Stimulated activated CD8-positive, alpha-beta memory T cell treated with anti-CD3 and anti-CD28 coated beads, Interleukin-7, amount 100 ng/mL, for 24 hours (primary cell): ENCODE measurements at places on chromosomes 16 and 17.

GRCh38 chr16:80803339-80804055 lies 901 bp downstream of the CDYL2 start:
- no peak for DNase-seq

DNA sequence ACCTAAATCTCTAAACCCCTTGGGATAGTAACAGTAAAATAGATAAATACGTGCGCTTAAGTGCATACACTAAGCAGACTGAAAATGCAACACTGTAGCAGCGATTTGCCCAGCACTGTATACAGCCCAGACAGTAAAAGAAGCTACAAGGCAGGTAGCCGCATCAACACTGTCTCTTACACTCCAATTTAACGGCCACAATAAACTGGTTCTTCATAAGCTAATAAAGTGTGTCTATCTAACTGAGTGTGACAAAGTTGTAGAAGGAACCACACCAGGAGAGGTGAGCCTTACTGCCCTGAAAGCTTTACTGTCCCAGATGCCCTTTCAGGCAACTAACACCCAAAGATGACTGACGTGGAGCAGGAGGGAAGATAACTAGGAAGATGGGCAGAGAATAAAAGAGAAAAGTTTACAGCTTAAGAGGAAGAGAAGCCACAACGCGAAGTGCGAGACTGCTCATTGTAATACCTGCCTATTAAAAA lies 847 bp downstream of the ZDHHC7 start:
- DNase-seq = no peak

DNA sequence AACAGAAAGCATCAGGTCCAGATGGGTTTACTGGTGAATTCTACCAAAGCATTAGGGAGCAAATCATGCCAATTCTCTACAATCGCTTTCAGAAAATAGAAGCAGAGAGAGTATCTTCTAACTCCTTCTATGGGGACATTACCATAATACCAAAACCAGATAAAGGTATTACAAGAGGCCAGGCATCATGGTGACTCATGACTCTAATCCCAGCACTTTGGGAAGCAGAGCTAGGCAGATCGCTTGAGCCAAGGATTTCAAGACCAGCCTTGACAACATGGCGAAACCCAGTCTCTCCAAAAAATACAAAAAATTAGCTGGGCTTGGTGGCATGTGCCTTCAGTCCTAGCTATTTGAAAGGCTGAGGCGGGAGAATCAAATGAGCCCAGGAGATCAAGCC lies 23.0 kb downstream of the HBQ1 start:
- DNase-seq = no peak

GRCh38 chr16:5838725-5839124 lies 741.1 kb upstream of the EEF2KMT start:
- no peak for DNase-seq

DNA sequence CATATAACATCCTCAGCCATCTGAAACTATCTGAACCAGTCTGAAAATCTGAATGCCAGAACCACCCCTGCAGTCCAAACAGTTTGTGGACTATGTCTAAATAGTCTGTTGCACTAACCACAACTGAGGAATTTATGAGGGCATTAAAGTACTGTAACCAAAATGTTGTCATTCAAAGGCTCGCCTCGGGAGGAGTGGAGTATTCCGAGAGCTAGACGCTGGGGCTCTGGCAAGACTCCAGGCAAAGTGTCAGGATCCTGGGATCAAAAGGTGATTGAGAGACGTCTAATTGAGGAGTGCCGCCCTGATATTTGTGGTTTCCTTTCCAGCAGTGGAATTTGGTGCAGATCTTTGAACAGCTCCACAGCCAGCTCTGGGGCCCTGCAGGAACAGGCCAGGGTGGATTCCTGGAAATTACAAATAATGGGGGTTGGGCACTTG lies 142.9 kb upstream of the MYOCD start:
- DNase-seq = no peak

DNA sequence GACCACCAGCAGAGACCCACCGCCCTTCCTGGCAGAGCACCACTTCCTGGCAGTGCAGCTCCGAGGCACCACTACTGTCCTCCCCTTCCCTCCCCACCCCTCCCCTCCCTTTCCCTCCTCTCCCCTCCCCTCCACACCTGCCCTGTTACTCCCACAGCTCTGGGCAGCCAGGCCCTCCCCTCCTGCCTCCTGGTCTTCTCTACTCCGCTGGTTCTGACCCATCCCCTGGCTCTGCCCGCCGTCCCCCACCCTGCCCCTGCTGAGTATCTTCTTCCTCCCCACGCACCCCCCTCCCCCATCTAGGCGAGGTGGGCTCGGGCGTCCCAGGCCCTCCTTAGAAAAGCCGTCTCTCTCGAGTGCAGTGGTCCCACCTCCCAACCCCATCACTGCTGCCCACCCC lies 77.7 kb downstream of the AMFR start:
- DNase-seq = no peak

DNA sequence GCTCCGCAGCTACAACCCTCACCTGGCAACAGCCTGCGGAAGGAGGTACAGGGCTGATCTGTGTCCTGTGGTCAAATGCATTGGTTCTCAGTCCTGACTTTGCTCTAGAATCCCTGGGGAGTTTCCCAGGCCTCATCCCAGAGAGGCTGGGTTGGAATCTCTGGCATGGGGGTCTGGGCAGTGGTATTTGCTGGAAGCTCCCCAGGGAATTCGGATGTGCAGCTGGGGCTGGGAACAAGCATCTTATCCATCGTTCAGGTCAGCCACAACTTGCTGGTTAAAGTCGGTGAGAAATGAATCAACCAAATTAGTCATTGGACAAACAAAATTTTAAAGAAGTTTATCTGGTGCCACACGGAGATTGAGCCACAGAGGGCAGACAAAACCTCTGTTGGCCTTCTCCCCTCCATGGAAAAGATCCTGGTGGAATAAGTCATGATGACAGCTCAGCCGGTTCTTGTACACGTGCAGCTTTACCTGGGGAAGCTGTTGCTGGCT lies 231.2 kb downstream of the FOXL1 start:
- no peak for DNase-seq

DNA sequence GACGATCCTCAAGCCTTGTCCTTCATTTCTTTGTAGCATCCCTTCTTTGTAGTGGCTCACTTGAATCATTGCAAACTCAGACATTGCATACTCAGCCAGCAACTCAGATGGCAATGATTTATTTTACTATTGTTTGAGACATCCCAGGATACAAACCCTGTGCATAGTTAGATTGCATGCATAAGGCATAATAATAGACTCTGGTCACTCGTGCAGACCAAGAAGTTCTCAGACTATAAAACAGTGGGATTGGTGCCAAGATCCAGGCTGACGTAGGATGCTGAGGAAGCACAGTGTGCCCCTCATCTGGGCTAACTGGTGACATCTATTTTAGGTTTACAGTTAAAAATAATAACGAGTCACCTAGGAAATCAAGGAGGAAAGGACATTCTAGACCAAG lies 142.3 kb downstream of the PMP22 start:
- DNase-seq = no peak

DNA sequence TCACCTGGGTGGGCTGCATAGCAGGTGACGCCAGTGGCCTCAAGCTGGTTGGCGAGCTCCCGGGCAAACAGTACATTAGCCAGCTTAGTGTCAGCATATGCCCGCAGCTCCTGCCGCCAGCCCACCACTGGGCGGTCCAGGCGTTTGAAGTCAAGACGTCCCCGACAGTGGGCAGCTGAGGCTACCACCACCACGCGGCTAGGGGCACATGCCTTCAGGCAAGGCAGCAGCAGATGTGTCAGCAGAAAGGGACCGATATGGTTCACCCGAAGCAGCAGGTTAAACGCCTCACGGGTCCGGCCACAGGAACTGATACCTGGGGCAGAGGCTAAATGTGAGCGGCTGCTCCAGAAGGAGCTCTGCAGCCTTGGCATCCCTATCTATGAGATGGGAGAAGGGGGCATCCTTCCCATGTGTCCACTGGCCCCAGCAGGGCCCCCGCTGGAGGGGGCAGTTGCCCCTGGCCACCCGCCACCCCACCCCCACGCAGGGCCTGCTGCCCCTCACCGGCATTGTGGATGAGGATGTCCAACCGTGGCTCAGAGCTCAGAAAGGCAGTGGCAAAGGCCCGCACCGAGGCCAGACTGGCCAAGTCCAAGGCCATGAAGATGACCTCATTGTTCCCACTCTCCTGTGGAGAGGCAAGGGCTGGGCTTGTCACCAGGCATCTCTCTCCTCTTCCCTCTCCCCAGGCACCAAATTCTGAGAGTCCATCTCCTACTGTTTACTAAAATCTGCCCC lies 1.7 kb downstream of the DHRS13 start:
- DNase-seq = no peak
